ENCODE measurements at places on chromosomes 12 and 14.

GRCh38 chr14:26598081-26598671, 343 bp upstream of the NOVA1 start:
- DNase-seq, result no peak

DNA sequence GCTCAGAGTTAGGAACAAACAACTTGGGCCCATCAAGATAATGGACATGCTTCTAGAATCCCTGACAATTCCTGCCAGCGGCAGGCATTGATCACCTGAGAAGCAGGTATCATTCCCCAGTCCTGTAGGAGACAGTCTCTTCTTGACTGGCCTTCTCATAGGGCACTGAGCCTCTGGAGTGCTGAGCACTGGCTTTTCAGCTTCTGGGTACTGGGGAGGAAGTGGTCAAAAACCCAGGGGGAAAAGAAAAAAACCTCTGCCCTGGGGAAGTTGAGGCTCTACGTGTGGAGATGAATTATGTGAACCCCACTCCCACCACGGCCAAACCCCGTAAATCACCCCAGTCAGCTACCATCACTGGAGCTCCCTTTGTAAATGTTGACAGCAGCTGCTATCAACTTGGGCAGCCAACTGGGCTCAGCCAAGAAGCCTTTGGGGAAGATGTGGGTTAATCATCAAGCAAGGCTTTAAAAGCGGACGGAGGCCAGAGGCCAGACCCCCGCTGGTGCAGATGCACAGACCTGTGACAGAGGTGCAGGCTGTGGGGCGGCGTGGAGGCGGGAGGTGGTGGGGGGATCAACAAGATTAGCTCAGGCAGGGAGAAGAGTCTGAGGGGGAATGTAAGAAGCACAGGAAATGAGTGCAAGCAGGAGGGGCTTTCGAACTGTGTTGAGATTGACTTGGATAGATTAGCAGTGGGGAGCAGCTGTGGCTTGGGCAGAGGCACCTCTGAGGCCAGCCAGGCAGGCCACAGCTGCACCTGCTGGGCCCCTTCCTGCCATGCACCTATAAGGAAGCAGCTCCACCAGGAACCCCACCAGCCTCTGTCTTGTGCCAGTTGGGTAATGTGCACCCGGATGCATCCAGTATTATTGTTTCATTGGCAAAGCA, 105.4 kb upstream of the HIF1A start:
- peak; percentile 70 for DNase-seq

GRCh38 chr14:60773558-60773957, 39.0 kb downstream of the MNAT1 start:
- DNase-seq, result no peak

- no peak for DNase-seq
Observed at GRCh38 chr14:96634896-96635295, 132.7 kb downstream of the PAPOLA start.

- no peak for DNase-seq
Observed at GRCh38 chr14:75661499-75661814, 411 bp downstream of the TTLL5 start.

GRCh38 chr14:63375769-63376168, 57.0 kb upstream of the GPHB5 start:
- DNase-seq, result no peak

DNA sequence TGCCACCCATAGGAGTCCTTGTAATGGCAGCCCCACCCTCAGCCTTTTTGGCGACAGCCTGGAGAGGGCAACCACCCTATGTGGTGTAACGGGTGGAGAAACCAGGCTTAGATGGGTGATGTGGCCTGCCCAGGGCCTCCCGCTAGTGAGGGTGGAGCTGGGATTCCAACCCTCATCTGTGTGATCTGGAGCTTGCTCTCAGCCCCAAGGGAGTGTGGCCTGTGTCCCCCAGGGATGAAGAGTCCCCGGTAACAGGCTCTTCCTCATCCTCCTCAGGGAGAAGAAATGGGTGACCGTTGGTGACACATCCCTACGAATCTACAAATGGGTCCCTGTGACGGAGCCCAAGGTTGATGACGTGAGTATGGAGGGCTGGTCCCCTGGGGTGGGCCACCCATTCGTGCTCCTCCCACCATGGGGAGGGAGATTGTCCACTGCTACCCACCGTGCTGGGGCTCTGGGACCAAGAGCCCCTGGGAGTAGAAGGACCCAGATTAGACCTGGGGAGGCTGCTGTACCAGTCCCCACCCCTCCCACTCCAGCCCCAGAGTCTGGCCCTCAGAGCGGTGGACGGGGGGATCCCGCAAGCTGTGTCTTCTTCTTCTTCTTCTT, 8.8 kb downstream of the BCL7A start:
- DNase-seq, result no peak

GRCh38 chr12:95003921-95004272, 400 bp upstream of the NDUFA12 start:
- no peak for DNase-seq

DNA sequence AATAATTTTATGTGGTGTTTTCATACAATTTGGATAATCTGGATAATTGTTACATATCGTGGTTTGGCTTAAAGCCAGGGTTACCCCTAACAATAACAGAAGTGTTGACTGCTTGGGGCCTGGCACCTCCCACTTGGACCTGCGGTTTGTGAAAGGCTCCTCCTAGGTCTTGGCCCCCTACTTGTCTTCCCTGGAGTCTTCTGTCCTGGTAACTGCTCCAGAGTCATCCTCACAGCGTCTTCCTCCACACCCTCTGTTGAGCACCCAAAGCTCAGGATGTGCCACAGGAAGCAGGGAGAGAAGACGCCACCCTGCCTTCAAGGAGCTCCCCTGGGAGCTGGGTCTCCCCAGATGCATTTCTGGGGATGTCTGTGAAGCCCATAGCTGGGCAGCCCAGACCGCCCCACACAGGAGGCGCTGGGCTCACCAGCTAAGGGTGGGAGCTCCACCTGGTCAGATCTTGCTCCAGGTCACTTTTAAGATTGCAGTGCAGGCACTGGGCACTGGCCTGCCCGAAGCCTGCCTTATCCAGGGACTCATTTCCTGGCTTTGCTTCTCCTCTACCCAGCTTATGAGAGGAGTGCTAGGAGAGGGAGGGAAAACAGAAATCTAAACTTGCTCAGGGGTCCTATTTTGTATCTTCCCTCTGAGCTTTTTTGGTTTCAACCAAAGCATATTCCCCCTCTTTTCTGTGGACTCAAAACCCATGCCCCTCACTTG, 98.2 kb downstream of the ZFP36L1 start:
- no peak for DNase-seq

DNA sequence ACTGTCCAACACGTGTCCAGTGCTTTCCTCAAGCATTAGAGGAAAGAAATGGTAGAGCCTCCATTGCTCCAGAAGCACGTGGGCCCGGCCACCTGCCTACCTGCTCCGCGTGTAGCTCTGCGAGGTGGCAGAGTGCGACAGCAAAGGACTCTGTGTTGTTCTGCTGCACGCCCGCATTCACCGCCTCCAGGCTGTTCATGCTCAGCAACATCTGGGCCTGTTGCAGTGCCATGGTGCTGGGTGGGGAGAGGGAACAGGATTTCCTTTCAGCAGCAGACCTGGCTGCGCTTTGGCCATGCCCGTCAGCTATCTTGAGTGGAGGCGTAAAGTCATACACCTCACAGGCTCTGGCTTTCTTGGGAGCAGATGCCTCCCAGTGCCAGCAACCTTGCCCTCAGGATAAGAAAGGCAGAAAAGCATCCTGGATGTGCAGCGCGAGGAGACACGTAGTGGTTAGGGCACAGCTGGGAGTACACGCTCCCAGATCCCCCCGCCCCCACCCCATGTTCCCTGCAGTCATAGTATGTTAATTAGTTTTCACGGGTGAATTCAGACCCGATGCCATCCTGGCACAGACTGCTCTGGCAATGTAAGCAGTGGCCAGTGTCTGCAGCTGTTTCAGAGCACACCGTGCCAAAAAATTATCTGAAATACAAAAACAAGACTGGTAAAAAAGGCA, 25.1 kb downstream of the ANAPC5 start:
- DNase-seq, result no peak

DNA sequence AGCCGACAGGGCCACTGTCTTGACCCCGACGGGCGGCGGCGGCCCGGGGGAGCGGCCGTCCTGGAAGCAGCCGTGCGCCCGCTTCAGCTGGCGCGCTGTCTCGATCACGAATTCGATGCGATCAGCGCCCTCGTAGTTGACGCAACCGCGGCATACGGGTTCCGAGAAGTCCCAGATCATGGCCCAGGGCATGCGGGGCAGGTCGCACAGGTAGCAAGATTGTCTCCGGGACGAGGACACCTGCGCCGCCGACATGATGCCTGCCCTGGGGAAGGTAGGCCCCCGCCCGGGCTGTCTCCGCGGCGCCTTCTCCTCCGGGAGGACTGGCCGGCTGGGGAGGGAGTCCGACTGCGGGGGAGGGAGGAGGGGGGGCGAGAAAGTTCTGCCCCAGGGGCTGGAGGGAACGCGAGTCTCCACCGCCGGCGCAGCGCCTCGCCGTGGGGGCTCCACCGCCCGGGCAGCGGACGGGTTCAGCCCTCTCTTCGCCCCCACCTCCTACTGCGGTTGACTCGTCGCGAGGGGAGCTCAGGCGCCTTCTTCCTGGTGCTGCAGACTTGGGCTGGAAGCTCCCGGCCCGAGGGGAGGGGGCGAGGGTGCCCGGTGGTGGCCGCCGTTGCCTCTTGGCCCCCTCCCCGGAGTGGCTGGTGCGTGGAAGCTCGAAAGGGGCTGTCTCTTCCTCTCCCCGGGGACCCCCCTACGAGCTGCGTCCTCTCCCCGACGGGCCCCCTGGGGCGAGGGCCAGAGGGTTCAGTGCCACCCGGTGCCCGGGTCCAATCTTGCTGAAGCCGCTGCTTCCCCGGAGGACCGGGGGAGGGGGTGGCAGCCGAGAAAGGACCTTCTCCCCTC, 747 bp downstream of the IRF2BPL start:
- peak; percentile 75 for DNase-seq

GRCh38 chr14:55731881-55732498, 152.0 kb downstream of the KTN1 start:
- peak; percentile 64 for DNase-seq

GRCh38 chr12:32402946-32403345, 3.6 kb downstream of the FGD4 start:
- no peak for DNase-seq

DNA sequence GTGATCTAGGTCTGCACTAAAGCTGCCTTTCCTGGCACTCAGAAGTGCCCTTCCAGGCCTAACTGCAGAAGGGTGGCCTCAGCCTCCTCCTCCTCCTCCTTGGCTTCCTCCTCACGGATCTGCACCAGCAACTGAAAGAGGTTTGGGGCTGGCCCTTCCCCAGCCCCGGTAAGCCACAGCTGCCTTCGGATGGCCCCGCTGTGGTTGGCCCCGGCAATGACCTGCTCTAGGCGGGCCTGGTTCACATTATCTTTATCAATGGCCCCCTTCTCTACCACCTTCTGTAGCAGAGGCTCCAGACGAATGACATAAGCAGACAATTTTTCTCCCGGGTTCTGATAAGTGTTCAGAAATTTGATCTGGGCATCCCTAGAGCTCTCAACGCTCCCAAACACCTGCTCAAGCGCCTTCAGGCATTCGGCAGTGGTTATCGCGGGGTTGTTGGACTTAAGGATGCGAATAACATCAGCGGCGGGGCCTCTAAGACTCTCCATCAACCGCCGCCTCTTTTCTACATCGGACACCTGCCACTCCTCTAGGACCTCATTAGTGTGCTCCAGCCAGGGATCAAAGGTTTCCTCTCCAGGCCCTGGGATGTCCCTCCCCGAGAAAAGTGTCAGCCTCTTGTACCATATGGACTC, 1.5 kb downstream of the PNMA1 start:
- peak; percentile 46 for DNase-seq

DNA sequence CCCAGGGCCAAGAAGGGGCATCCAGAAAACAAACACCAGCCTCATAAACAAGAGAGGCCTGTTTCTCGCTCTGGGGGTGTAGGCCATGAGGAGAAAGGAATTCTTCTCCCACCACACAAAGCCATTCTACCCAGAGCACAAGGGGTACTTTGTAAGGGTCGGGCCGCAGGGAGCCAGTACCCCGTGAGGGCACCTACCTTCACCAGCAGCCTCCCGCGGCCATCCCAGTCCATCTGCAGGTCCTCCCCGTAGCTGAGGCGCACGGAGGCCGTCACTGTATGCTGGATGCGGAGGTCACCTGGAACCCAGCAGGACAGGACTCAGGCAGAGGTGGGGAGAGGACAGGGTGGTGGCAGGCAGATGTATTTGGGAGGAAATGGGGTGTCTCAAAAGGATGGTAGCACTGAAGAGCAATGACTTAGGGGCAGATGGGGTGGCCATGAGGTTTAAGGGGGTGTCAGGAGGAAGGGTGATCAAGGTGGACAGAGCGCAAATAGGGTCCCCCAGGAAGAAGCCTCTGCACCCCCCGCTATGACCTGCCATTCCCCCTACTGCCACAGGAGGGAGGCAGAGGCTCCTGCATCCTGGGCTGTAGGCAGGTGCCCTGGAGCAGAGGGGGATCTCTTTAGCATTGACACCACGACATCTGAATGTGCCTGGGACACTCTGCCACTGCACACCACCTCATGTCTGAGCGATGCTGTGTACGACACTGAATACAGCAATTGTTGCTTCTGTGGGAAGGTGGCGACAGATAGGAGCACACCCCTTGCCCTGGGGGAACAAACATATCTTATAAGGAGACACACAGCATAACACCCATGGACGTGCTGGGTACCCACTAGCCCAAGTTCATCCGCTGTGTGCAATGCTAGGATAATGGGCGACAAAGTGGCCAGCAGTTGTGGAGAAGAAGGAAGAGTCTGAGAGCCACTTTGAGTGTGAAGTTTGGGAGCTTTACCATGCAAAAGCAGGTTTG, 61.4 kb downstream of the VWF start:
- peak; percentile 45 for DNase-seq

Measured in DND-41 (cell line).